ENCODE measurements at places on chromosomes 7 and 10. TPM values are rescaled to one million over a fixed set of nuclear protein-coding genes. Genes with fewer than 3 reads are reported as not detected.
A peak's percentile ranks its signal among the peaks of the same experiment; 100 is the strongest.

The CRYGN gene
- total RNA-seq, result 2.4 TPM

DNA sequence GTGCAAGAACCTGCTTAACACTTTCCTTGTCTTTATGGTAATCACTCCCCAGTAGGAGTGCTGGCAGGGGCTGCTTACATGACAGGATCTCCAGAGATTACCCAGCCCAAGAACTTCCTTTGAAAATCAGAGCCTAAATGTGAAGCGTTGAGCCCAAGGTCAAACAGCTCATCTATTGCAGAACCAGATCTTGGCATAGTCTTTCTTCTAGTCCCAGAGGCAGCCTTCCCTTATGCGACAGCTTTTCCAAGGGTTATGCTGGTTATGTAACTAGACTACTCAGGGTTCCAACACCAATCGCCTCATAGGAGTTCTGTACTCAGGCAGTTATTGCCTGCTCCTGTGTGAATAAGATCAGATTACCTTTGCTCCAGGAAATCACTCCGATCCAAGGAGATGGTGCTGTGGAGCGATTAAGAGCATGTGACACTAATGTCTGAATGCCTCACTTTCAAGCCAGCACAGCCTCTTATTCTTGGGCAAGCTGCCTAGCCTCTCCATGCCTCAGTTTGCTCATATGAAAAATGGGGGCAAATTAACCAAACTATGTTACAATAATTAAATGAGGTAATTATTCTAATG, 8.4 kb upstream of the LGI1 start:
- H3K27me3 ChIP-seq, result no peaks in the 10 kb centered on the region
- no peak overlapping the region for H3K4me3 ChIP-seq
- no peak for DNase-seq
- no peaks in the 10 kb centered on the region for H3K36me3 ChIP-seq
- no peaks in the 10 kb centered on the region for H3K4me1 ChIP-seq
- no peak overlapping the region for H3K27ac ChIP-seq

- no peaks in the 10 kb centered on the region for H3K27me3 ChIP-seq
- H3K27ac ChIP-seq, result peak overlapping the region; percentile 66
- DNase-seq, result peak; percentile 44
- no peak overlapping the region for H3K4me3 ChIP-seq
- no peaks in the 10 kb centered on the region for H3K4me1 ChIP-seq
Observed at GRCh38 chr10:50325449-50326171, 74.3 kb upstream of the ASAH2 start.

- no peak overlapping the region for H3K27ac ChIP-seq
- H3K27me3 ChIP-seq, result no peaks in the 10 kb centered on the region
- no peaks in the 10 kb centered on the region for H3K36me3 ChIP-seq
Observed at GRCh38 chr7:154738216-154738615, 264.7 kb downstream of the PAXIP1 start.

GRCh38 chr7:31043051-31043471, 9.0 kb upstream of the ADCYAP1R1 start:
- H3K27me3 ChIP-seq, result no peaks in the 10 kb centered on the region
- no peak overlapping the region for H3K27ac ChIP-seq
- H3K4me1 ChIP-seq, result no peaks in the 10 kb centered on the region
- H3K36me3 ChIP-seq, result no peaks in the 10 kb centered on the region
